Glutamatergic neuron (in vitro differentiated cells): ENCODE measurements at places on chromosomes 3 and 15.

GRCh38 chr3:187212705-187213104, 15.4 kb downstream of the RTP1 start:
- DNase-seq = no peak

GRCh38 chr15:100890850-100891249, 11.2 kb downstream of the ALDH1A3 start:
- DNase-seq = no peak

- no peak for DNase-seq
Observed at GRCh38 chr3:46301122-46301835, 52.6 kb upstream of the CCR2 start.

GRCh38 chr15:94723801-94724200, 492.4 kb downstream of the MCTP2 start:
- no peak for DNase-seq

GRCh38 chr3:4290272-4290893, 12.8 kb upstream of the SETMAR start:
- DNase-seq = peak; percentile 32

GRCh38 chr3:127817406-127817841, 4.9 kb downstream of the MGLL start:
- DNase-seq = no peak

- no peak for DNase-seq
Observed at GRCh38 chr3:116897382-116897781, 187.8 kb downstream of the TUSC7 start.

GRCh38 chr3:196638861-196639482, 522 bp upstream of the NRROS start:
- no peak for DNase-seq

- DNase-seq = no peak
Observed at GRCh38 chr15:33865416-33865815, 102.9 kb upstream of the CHRM5 start.

GRCh38 chr15:49621887-49622286, 1.0 kb downstream of the DTWD1 start:
- DNase-seq = no peak

DNA sequence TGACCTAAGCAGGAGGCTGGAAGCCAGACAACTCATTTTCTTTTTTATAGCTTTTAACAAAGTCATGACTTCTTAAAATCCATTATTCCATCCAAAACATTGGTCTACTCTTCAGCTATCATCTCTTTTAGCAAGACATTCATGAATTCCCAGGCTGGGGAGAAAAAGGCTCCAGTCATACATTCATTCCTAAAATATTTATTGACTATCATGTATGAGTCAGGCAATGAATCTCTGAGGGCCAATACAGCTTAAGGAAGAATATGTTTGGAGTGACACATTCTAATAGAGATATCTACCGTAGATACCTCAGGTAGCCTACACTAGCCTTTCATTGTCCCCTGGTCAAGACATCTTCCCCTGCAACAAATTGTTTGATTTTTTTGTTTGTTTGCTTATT, 196.4 kb upstream of the NANOGP8 start:
- no peak for DNase-seq
